Neural crest cell (in vitro differentiated cells): ENCODE measurements at places on chromosomes 1 and 21.

DNA sequence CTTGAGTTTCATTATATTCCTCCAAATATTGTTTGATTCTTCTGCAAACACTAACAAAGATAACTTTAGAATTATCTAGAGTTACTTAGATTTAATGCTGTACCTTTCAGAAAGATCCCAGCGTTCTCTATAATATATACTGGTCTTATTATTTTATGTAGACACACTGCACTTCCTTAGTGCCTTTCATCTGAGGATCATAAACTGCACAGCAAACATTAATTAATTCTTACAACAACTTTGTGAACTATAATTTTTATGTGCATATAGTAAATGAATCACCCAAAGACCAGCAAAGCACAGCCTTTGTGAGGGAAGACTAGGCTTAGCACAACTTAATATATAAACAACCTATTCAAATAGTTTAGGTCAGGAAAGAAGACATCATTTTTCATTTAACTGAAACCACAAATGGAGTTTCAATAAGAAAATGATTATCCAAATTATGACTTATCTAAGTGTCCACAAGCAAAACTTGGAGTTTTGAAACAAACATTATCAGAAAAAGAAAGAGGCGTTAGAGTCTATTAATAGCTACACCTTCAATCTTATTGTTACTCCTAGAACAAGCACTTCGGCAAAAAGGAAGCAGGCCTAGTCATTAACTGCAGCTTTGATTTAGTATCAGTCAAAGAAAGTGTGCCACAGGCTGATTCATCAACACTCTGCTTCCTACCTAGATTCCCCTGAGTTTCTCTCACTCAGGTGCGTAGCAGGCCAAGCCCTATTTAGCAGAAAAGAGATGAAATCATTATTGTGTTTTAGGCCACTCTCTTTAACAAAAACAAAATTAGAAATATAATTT lies 22.5 kb upstream of the RC3H1 start:
- DNase-seq: no peak

GRCh38 chr1:222090103-222090502 lies 348.2 kb upstream of the DUSP10 start:
- no peak for DNase-seq

DNA sequence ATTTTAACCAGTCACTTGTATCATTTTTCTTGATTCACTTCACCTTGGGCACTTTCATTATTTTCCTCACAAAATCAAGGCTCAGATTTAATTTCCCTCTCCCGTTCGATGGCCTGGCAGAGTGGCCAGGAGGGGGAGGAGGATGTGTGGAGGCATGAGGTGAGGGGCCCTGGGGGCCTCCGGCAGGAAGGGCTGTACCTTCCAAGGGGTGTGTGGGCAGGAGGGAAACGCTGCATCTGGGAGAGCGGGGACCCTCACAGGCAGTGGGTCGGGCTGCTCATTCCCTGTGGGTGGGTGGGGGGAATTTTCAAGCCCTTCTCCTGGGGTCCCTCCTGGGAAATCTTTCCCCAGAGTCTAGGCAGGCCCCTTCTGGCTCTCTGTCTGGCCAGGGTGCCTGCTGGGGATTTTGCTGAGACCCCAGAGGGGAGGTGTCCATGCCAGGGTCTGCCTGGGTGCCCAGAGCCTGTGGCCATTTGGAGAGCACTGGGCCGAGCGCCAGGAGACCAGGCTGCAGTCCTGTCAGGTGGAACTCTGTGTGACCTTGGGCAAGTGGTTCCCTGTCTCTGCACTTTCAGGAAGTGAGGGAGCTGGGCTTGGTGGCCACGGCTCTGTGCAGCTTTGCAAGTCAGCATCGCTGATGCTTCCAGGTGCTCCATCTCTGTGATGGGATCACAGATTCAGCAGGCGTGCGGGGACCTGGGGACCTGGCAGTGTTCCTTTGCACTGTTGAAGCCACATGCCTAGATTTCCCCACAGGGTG lies 81.9 kb upstream of the C1orf174 start:
- no peak for DNase-seq

DNA sequence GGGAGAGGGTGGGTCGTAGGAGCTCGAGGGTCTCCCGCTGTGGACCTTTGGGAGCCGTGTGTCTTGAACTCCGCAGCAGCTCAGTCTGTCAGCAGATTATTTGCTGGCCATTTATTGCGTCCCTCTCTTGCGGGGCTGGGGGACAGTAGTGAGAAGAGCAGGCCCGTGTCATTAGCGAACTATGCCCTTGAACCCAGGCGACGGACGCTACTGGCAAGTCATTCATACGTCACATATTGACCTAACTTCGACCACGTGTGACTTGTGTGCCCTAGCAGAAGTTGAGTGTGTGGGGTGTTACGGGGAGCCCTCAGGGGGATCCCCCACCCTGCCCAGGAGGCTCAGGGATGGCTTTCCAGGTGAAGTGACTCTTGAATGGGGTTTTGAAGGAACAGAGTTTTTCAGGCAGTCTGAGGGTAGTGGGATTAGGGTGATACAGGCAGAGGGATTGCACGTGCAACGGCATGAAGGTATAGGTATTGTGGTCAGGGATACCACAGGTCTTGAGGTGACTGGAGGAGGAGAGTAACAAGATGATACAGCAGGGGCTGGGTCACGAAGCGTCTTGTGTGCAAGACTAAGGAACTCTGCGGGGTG lies 13.0 kb downstream of the RCC1 start:
- DNase-seq: no peak

DNA sequence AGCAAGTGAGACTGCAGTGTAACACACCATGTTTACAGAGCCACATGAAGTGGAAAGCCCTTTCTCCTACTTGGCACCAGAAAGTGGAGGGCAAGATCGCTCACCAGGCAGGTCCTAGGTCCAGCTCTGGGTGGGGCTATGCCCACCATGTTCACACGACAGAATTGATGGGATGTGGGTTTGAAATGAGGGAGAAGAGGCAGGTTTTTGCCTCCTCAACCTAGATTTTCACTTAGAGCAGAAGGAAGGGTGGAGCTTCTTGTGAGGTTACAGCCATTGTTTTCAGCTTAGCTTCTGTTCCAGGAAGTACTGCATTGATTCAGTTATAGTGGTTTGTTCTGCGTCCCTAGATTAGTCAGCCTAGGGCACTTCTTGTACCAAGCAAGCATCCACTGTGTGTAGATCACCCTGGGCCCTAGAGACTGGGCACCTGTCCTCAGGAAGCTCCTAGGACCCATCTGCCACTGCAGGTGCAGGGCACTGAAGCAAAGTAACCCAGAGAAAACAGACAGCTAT lies 2.3 kb downstream of the CD53 start:
- no peak for DNase-seq
